Activated T-helper 2 cell treated with anti-CD3 and anti-CD28 coated beads, Interferon-gamma antibody, Interleukin-2, Interleukin-4, amounts not matched to agents 10 μg/mL and 5 μg/mL and 100 μg/mL, durations not matched to agents 14 hours and 24 hours and 36 hours (primary cell): ENCODE measurements at places on chromosomes 13 and 19. TPM values are rescaled to one million over a fixed set of nuclear protein-coding genes. Genes with fewer than 3 reads are reported as not detected.

GRCh38 chr13:21079221-21079620 lies 17.8 kb upstream of the LATS2 start:
- no peak for DNase-seq

GRCh38 chr13:76349700-76350099 lies 536.5 kb downstream of the KCTD12 start:
- DNase-seq = no peak

DNA sequence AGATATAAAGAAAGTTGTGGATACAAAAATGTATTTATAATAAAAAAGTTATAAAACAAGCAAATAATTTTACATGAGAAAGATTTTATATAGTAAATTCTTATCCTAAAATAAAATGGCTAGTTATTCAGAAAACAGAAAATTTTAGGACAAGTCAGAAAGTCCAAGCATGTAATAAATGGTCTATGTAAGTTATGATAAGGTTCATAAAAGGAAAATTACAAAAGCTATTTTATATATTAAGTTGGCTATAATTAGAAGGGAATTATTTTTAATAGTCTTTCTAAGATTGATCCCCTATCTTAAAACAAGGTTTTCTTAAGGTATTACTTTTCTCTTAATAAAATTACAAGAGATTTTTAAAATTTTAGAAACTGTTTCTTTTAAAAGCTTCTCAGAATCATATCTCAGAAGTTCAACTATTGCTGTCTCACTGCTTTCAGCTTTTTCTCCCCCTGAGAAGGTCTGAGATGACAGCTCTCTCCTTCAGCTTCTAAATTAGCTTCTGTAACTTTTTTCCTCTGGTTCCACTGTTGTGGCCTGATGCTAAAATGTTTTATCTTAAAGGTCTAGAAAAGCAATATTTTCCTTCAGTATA lies 8.7 kb downstream of the CCDC169 start:
- no peak for DNase-seq

DNA sequence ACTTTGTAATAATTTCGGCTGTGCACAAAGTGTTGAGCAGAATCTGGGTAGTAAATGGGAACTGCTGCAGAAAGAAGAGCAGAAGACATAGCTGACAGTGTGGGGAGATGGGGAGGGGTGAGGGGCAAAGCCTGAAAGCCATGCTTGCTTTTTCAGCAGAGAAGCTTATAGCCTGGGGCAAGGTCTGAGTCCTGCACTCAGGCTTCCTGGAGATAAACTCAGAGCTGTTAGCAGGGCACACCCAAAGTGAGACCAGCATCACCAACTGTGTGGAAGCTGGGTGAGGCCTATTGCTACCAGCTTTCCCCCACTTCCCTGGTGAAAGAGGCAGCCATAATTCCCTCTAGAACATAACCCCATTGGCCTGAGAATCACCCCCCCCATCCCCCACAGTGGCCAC lies 15.6 kb upstream of the LHFPL6 start:
- no peak for DNase-seq

DNA sequence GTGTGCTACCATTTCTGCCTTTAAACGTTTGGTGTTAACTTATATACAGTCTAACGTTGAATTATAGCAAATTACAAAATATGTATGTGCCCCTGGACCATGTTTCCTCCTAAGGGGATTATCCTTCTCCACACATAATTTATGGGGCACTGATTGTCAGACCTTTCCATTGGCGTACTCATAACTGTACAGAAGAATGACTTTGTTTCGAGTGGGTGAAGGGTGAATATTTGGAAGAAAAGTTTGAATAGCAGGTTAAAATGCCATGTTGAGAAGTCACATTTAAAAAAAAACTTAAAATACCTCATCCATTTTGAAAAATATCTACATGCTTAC lies 58.8 kb downstream of the SLC10A2 start:
- no peak for DNase-seq

The TTYH1 gene
- 0.50 TPM in 1 of 2 replicates, not detected in the other for total RNA-seq

The CFD gene
- total RNA-seq = 0.94 and 1.8 TPM in 2 replicates

The ZDHHC20 gene
- total RNA-seq = 59.0 and 63.3 TPM in 2 replicates
